Stimulated activated CD4-positive, alpha-beta T cell treated with anti-CD3 and anti-CD28 coated beads, Interleukin-4, amount 100 ng/mL, for 1 hour (primary cell): ENCODE measurements at places on chromosomes 4 and X.

DNA sequence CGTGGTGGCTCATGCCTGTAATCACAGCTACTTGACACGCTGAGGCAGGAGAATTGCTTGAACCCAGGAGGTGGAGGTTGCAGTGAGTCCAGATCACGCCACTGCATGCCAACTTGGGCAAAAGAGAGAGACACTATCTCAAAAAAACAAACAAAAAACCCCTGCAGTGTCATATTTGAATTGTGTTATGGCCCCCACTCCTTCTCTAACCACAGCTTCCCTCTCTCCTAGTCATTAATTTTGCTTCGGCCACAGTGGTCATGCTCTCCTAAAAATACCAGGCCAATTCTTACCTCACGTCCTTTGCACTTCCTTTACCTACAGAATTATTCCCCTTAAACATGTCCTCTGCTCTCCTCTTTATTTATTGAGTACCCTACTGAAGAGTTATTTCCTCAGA is 206.1 kb downstream of the PPP3CA start:
- DNase-seq, result no peak

DNA sequence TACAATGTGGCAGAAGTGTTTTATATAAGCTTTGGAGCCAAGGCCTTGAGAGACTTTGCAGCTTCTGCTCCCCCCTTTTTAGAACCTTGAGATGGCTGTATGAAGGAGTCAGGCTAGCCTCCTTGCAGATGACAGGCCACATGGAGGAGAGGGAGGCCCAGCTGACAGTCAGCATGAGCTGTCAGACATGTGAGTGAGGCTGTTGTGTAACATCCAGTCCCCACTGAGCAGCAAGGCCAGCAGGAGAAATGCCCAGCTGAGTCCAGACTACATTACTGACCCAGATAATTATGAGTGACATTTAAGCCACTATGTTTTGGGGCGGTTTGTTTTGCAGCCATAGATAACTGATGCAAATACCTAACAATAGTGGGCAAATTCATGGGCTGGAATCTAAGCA is 515.3 kb upstream of the ARX start:
- no peak for DNase-seq

DNA sequence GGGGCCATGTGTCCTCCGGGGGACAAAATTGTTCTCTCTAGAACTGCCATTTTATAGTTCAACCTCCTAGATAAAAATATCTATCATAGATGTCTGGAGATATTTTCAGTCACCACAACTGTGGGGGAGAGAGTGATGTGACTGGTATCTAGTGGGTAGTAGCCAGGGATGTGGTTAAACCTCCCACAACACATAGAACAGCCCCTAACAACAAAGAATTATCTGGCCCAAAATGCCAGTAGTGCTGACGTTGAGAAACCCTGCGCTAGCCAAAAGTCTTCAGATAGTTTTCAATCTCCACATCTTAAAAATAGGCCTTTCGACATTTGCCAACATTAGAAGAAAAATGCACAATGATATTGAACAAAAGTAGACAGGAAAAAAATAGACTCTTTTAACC is 19.0 kb upstream of the SUPT20HL2 start:
- DNase-seq, result no peak

GRCh38 chr4:95508421-95508820 is 40.4 kb downstream of the UNC5C start:
- DNase-seq, result no peak

DNA sequence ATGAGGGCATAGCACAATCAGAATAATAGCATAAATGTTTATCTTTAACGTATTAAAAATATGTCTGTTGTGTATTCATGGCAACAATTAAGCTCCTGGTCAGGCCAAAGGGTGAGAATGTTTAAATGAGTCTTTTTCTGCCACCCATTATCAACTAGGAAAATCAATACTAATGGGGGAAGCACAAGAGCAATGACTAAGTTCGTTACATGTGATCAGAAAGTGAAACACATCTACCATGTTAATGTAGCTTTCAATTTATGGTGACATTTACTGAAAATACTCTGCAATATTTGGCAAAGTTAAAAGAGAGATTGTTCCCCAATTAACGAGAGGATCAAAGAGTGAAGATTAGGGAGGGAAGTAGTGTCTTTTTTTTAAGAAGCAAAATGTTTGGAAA is 143.7 kb downstream of the NAA11 start:
- DNase-seq, result no peak

GRCh38 chr4:791898-792625 is 33.9 kb downstream of the CPLX1 start:
- DNase-seq, result peak; percentile 58

- DNase-seq, result no peak
Measured at GRCh38 chr4:46886711-46887110, 22.3 kb downstream of the COX7B2 start.

DNA sequence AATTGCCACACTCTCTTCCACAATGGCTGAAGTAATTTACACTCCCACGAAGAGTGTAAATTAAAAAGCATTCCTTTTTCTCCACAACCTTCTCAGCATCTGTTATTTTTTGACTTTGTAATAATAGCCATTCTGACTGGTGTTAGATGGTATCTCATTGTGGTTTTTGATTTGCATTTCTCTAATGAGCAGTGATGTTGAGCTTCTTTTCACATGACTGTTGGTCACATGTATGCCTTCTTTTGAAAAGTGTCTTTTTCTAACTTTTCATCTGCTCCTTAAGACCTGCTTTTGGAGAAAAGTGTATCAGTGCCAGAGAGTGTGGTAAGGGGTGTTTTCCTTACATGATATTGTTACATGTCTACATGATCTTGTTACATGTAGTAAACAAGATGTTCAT is 25.7 kb downstream of the GUCY1A1 start:
- no peak for DNase-seq

GRCh38 chrX:46543441-46543840 is 1.8 kb downstream of the ZNF674 start:
- no peak for DNase-seq
